ENCODE measurements at places on chromosomes 16 and 17. TPM values are rescaled to one million over a fixed set of nuclear protein-coding genes. Genes with fewer than 3 reads are reported as not detected.

DNA sequence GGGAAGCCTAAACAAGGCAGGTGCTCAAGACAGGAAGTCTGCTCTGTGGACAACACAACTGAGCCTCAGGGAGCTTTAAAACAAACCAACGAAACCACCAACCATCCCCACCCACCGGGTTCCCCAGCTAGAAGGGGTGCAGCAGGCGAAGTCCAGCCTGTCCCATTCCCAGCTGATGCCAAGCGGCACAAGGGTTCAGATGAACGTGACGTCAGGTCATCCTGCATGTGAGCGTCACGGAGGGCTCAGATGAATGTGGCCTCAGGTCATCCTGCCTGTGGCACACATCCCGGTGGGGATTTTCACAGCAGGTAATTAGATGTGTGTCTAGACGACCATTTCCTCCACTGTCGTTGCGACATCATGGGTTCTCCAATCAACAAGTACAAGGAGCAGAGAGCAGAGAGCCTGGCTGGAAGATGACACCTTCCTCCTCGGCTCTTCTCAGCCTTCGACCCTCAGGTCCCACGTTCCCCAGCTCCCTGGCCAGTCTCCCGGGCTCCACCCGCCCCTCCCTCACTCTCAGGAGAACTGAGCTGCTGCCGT, 246.5 kb downstream of the FOXL1 start:
- no peak for DNase-seq
- H3K27me3 ChIP-seq, result peaks cover 30% of the 10 kb centered on the region
- H3K27ac ChIP-seq, result no peak overlapping the region
- peaks cover 5% of the 10 kb centered on the region for H3K4me1 ChIP-seq
- no peaks in the 10 kb centered on the region for H3K36me3 ChIP-seq

DNA sequence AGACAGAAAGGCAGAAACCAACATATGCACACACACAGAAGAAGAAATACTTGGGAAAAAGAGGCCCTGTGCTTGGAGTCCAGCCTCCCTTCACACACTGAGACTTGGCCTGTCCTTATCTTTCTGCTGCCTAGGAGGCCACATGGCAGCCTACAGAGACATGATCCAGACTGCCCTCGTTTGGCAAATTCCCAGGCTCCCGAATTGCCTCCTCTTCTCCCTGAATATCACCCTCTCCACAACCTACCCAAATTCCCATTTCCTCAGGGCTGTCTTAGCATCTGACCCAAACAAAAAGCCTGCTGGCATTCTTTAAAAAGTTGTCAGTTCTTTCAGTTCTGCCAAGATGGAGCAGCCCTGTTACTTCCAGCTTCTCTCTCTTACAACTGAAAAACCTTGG, 59.8 kb downstream of the DNAH17 start:
- H3K36me3 ChIP-seq, result no peaks in the 10 kb centered on the region
- peaks cover 18% of the 10 kb centered on the region for H3K27me3 ChIP-seq
- DNase-seq, result no peak
- H3K4me1 ChIP-seq, result no peaks in the 10 kb centered on the region

The DPEP1 gene
- not detected for total RNA-seq

The LHX1 gene
- not detected for total RNA-seq

The PTX4 gene
- not detected for total RNA-seq
